Common myeloid progenitor, CD34-positive (primary cell): ENCODE measurements at places on chromosomes 4 and X.

DNA sequence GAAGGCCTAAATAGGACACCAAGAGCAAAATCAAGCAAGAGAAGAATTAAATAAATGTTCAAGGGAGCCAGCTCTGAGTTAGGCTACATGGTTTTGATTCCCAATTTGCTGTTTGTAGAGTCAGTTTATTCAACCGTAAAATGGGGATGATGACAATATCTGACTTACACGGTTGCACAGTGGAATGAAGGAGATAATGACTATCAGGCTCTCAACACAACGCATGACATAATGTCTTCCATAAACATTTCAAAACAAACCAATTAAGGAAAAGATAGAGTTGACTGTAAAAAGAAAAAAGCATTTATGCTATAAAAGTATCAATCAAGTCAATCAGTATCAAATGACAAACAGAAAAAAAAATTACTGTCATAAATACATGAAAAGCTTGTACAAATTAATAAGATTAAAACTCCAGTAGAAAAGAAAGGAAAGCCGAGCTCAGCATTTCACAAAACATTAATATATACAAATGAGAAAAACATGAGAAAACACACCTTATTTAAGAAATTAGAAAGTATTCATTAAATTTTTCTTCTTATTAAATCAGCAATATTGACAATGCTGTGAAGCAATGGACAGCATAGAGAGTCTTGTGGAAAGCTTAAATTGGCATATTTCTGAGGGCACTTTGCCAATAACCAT is 179.0 kb downstream of the SCFD2 start:
- H3K4me3 ChIP-seq, result no peak overlapping the region
- no peaks in the 10 kb centered on the region for H3K27me3 ChIP-seq
- no peaks in the 10 kb centered on the region for H3K36me3 ChIP-seq

- H3K4me1 ChIP-seq, result no peaks in the 10 kb centered on the region
- H3K27me3 ChIP-seq, result no peaks in the 10 kb centered on the region
- no peak for DNase-seq
- no peak overlapping the region for H3K27ac ChIP-seq
Measured at GRCh38 chr4:153916273-153916755, 127.4 kb upstream of the SFRP2 start.

- peaks cover 8% of the 10 kb centered on the region for H3K27me3 ChIP-seq
- no peak for DNase-seq
- no peak overlapping the region for H3K4me3 ChIP-seq
- H3K36me3 ChIP-seq, result no peaks in the 10 kb centered on the region
- H3K4me1 ChIP-seq, result no peaks in the 10 kb centered on the region
- no peak overlapping the region for H3K27ac ChIP-seq
Measured at GRCh38 chrX:132651421-132652086, 162.7 kb upstream of the MBNL3 start.

- H3K27me3 ChIP-seq, result peaks cover 8% of the 10 kb centered on the region
- no peaks in the 10 kb centered on the region for H3K4me1 ChIP-seq
- H3K4me3 ChIP-seq, result no peak overlapping the region
- H3K36me3 ChIP-seq, result no peaks in the 10 kb centered on the region
- no peak for DNase-seq
Measured at GRCh38 chr4:8061573-8061972, 97.0 kb downstream of the ABLIM2 start.

DNA sequence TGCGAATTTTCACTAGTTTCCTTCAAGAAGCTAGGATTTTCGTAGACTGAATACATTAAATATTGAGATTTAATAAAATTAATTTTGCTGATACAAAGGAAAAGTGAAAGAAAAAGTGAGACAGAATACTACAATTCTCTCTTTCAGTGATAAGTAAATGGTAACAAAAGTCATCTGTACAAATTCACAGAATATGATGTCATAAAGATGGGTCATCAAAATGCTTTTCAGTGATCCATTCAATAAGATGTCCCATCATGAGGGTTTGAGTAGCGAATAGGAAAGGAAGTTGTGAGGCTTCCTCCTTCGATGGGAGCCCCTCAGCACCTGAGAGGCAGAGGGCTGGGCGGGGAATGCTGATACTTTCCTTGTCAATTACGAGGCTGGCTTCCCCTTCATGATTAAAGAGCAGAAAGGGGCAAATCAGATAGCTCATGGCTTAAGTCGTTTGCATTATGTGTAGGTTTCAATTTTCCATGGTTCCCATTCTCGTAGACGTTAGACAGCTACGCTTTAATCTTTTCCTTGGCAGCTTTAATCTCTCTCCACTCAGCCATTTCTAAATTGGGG is 108.8 kb upstream of the SORBS2 start:
- no peaks in the 10 kb centered on the region for H3K4me1 ChIP-seq
- H3K36me3 ChIP-seq, result no peaks in the 10 kb centered on the region
- H3K27me3 ChIP-seq, result no peaks in the 10 kb centered on the region
- DNase-seq, result no peak

DNA sequence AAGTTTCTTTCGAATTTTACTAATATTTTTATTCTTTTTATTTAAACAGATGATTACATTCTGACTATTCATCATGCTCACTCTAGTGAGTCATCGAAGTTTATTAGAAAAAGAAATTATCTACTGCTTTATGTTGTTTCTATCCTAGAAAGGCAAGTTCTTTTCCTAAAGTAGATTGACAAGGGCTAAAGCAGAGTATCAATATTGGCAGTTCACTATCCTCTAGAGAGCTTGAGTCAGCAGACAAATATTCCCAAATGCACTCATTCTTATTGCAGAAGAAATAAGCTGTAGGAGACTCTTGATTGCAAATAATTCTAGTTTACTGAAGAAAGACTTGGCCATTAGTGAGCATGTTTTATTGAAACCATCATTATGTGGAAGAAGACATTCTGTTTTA is 911.8 kb downstream of the CENPC start:
- no peak overlapping the region for H3K27ac ChIP-seq
- DNase-seq, result no peak
- no peaks in the 10 kb centered on the region for H3K36me3 ChIP-seq
- H3K4me3 ChIP-seq, result no peak overlapping the region

GRCh38 chr4:123676890-123677229 is 280.3 kb downstream of the SPRY1 start:
- DNase-seq, result no peak
- no peaks in the 10 kb centered on the region for H3K36me3 ChIP-seq
- H3K27ac ChIP-seq, result no peak overlapping the region
- H3K4me3 ChIP-seq, result no peak overlapping the region

DNA sequence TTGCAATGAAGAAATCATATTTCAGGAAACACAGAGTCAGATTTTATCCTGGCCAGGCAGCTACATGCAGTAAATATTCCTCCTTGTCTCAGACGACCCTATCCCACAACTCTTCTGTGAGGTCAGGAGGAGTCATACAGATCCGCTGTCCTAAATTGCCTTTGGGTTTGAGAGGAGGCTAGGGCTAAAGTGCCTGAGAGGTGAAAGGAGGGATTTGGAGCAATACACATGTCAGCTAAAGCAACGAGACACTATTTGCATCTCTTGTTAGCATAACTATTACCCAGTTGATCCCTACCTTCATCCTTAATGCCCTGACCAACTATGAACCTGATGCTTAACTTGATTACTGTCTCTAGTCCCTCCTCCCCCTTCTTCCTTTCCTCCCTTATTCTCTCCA is 98.6 kb downstream of the TBC1D19 start:
- H3K4me1 ChIP-seq, result no peaks in the 10 kb centered on the region
- no peak for DNase-seq
- no peak overlapping the region for H3K27ac ChIP-seq
- no peaks in the 10 kb centered on the region for H3K27me3 ChIP-seq
- H3K36me3 ChIP-seq, result peaks cover 2% of the 10 kb centered on the region
- no peak overlapping the region for H3K4me3 ChIP-seq

- no peaks in the 10 kb centered on the region for H3K36me3 ChIP-seq
- H3K4me1 ChIP-seq, result no peaks in the 10 kb centered on the region
- no peak overlapping the region for H3K4me3 ChIP-seq
Measured at GRCh38 chr4:62806816-62807215, 1602.4 kb downstream of the TECRL start.

- H3K27me3 ChIP-seq, result no peaks in the 10 kb centered on the region
- H3K4me3 ChIP-seq, result no peak overlapping the region
- no peaks in the 10 kb centered on the region for H3K36me3 ChIP-seq
- no peak overlapping the region for H3K27ac ChIP-seq
- H3K4me1 ChIP-seq, result no peaks in the 10 kb centered on the region
Measured at GRCh38 chr4:163969291-163969690, 474.8 kb downstream of the TMA16 start.

DNA sequence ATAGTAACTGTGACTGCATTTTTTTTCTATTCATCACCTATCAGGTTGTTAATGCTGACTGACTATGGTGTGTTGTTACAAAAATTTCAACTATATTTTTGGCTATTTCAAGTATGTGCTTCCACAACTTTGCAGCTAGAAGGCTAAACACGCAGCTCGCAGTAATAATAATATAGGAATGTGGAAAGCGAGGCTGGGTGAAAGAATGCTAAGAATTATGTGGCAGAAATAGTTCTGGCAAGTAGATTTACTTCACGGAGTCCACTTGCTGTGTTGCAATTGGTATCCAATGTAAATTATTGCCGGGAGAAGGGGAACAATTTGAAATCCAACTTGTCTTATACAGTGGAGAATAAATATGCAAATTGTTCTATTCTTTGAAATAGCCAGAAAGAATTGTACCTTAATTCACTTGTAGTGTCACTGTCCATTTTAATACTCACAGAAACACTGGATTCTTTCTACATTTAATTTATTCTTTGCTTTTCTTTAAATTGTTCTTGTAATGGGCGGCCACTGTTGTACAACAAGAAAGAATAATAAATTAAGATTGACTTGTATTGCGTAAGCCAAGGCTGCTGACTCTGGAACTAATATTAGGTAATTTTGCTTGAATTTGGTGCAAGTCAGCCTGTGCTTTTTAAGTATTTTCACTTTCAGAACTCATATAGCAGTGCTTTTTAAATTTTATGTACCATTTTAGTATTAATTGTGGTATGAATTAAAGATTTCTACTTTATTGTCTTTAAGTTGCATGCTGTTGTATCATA is 154.9 kb downstream of the FRMPD4 start:
- no peaks in the 10 kb centered on the region for H3K4me1 ChIP-seq
- H3K36me3 ChIP-seq, result no peaks in the 10 kb centered on the region
- no peaks in the 10 kb centered on the region for H3K27me3 ChIP-seq

GRCh38 chr4:182917182-182918043 is at the start of gene DCTD:
TSS of gene DCTD (minus strand) at chr4:182917386. CDS start at chr4:182915568, 1,818 bp downstream.
- DNase-seq, result peak; percentile 76
- H3K4me3 ChIP-seq, result peak within 1 kb of the TSS; percentile 79
- no peaks in the 10 kb centered on the region for H3K27me3 ChIP-seq
- H3K4me1 ChIP-seq, result peaks cover 35% of the 10 kb centered on the region

DNA sequence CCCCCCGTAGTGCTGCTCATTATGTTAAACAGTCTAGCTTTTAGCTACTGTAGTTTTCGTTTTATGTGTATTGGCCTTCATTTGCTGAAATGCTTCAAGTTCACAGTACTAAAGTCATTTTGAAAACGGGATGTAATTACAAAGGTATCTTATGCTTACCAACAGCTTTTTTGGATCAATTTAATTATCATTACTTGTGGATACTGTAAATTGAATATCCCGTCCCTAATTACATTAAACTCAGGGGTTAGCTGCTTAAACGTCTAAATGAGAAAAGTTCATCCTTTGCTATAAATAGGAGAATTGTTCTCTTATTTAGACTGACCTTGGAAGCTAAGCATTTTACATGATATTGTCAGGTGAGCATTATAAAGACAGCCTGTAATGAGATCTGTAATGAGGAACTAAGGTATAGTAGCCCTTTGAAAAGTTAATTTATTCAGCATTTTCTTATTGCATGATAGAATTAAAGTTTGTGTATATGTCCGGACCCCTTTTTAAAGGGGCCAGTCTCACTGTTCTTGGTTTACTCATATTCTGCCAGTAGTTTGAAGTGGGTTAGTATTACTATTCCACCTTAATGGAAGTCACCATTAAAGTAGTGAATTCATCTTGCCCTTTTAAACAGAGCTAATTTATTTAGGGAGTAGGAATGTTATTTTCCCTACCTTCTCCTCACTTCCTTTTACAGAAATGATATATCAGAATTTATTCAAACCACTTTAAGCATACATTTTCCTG is 252.6 kb downstream of the TENM3 start:
- H3K36me3 ChIP-seq, result no peaks in the 10 kb centered on the region
- no peaks in the 10 kb centered on the region for H3K4me1 ChIP-seq
- no peak for DNase-seq
- no peaks in the 10 kb centered on the region for H3K27me3 ChIP-seq

GRCh38 chr4:88999392-88999930 is 57.5 kb downstream of the FAM13A start:
- no peaks in the 10 kb centered on the region for H3K27me3 ChIP-seq
- H3K4me3 ChIP-seq, result no peak overlapping the region
- no peaks in the 10 kb centered on the region for H3K4me1 ChIP-seq
- no peaks in the 10 kb centered on the region for H3K36me3 ChIP-seq

DNA sequence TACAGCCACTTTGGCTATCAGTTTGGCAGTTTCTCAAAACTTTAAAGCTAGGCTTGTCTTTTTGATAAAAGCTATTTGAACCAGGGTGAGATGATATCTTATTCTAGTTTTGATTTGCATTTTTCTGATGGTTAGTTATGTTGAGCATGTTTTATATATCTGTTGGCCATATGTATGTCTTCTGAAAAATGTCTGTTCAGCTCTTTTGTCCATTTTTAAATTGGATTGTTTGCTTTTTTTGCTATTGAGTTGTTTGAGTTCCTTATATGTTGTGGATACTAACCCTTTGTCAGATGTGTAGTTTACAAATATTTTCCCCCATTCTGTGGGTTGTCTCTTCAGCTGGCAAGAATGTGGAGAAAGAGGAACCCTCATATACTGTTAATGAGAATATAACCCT is 11.6 kb upstream of the GIMD1 start:
- no peaks in the 10 kb centered on the region for H3K36me3 ChIP-seq
- H3K4me3 ChIP-seq, result no peak overlapping the region
- H3K27me3 ChIP-seq, result no peaks in the 10 kb centered on the region
- no peak for DNase-seq
- no peak overlapping the region for H3K27ac ChIP-seq
